Substantia nigra (tissue), 51 donors: ENCODE measurements at places on chromosomes 6 and 20.

GRCh38 chr6:157233156-157233555 lies 90.2 kb downstream of the TMEM242 start:
- no peak for DNase-seq

- no peak for DNase-seq
Observed at GRCh38 chr6:2798586-2799134, 33.5 kb downstream of the WRNIP1 start.

- no peak for DNase-seq
Observed at GRCh38 chr6:98633886-98634285, 200.5 kb upstream of the POU3F2 start.

DNA sequence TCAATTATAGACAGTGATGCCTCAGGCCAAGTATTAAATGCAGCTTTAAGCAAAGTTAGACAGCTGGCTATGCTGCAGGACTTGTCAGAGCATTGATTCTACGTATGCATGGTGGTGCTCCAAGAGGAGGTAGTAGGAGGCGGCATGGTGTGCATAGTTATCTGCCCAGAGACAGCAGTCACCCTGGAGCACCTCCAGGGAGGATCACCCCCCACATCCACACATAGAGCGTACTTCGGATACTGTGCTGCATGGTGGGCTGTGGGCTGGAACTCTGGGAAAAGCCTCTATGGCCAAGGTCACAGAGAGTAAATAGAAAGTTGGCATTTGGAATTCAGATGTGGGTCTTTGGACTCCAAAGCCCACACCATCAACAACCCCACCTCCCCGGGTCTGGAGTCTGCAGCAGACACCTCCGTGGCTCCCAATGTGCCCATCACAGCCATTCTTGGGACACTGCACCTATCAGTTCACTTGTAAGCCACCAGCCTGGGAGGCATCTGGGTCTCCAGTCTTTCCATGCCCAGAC lies 64.5 kb upstream of the STX16 start:
- DNase-seq = no peak

DNA sequence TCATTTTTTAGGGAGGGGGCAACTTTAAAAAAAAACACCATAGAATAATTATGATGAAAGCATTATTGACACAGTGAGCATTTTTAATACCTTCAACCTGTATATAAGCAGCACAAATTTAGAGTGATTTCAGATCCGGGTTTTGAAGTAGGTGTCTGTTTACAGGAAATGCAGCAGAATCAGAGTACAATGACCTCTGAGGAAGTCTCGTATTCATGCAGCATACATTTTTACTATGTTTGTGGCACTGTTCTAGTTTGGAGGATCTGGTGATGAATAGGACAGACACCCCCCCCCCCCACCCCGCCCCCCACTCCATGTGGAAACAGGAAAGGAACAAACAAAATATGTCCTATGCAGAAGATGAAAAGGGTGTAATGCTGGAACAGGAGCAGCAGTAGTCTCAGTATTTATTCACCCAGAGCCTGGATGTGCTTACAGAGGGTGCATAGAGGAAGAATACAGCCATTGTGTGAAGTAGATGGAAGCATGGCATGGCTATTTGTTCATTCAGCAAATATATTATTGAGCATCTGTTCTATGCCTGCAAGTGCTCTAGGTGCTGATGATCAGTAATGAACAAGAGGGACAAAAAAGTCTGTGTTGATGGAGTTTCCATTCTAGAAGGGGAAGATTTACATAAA lies 19.7 kb downstream of the VAPB start:
- no peak for DNase-seq

DNA sequence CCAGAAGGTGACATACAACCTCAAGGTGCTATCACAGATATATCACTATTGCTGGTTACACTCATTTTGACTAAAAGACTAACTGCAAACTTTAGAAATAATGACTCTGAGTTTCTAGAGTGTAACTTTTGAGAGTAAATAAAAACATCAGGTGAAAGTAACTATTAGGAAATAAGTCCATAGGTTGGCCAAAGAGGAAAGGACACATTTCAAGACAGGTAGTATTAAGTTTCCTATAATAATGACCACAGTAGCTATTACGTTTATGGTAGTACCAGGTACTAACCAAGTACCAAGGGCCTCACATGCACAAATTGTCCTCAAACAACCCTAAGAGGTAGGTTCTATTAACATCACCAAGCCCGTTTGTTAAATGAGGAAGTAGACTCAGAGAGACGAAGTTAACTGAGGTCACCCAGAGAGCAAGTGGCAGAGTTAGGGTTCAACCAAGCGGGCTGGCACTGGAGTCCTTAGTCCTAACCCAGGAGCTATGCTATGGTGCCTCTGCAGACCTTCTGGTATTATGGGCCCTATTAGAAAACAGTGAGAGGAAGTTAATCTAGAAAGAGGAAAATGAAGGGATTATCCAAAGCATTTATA lies 36.8 kb downstream of the HEBP2 start:
- no peak for DNase-seq

- DNase-seq = no peak
Observed at GRCh38 chr6:105769987-105770386, 316.1 kb upstream of the PRDM1 start.

DNA sequence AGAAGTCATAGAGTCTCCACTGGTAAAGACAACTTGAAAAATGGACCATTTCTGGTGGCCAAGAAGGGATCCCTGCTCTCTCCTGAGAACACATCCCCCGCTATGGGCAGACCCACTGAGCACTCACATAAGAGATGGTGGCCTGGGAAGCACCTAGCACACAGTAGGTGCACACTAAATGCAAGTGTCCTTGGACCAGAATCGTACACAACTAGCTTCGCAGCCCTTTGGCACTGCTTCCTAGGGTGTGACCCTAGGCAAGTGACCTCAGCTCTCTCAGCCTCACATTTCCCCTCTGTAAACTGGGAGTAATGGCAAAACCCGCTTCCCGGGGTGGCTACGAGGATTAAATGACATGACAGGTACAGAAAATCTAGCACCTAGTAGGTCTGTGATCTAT lies 35.1 kb downstream of the KCNB1 start:
- DNase-seq = no peak

DNA sequence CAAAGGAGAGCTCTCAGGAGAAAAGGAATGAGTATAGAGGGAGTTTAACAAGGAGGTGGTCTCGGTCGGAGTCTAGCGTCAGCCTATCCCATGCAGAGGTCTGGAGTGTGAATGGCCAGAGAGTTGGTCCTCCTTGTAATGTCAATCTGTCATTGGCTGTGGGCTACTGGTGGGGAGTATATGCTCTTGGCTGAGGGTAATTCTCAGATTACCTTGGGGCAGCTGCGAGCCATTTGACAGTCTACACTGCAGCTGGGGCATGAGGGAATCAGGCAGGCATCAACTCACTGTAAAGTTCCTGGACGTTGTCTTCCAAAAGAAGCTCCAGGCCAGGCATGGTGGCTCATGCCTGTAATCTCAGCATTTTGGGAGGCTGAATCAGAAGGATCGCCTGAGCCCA lies 48.1 kb downstream of the EBF4 start:
- no peak for DNase-seq

DNA sequence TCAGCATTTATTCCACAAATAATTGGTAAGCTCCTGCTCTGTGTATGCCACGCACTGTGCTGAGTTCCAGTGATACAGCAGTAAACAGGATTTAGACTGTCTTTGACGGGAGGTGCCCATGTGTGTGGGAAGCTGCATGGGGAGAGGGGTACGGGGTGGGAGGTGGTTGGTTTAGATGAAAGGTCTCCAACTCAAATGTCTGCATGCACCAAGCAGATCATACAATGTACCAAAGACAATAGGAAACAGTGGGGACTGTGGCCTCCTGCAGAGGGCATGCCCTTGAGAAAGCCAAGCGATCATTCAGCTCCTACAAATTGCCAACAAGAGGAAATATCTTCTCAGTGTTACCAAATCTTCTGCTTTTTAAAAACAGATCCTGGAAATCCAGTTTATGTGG lies 36.1 kb downstream of the SLC22A2 start:
- no peak for DNase-seq

DNA sequence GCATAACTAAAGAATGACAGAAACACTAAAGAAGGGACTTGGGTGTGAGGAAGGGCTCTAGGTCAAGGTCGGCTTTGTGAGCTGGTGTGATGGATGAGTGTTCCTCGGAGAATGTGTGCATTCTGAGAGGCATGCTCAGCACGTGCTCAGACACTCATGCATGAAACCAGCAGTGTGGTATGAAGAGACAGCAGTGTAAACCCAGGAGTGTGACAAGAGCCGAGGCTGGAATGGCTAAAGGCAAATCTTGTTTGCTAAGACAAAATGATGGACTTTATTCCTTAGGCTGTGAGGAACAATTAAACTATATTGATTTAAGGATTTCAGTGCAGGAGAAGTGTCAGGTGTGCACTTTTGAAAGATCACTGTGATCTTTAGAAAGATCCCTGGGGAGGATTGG lies 107.4 kb upstream of the MAP7 start:
- no peak for DNase-seq

DNA sequence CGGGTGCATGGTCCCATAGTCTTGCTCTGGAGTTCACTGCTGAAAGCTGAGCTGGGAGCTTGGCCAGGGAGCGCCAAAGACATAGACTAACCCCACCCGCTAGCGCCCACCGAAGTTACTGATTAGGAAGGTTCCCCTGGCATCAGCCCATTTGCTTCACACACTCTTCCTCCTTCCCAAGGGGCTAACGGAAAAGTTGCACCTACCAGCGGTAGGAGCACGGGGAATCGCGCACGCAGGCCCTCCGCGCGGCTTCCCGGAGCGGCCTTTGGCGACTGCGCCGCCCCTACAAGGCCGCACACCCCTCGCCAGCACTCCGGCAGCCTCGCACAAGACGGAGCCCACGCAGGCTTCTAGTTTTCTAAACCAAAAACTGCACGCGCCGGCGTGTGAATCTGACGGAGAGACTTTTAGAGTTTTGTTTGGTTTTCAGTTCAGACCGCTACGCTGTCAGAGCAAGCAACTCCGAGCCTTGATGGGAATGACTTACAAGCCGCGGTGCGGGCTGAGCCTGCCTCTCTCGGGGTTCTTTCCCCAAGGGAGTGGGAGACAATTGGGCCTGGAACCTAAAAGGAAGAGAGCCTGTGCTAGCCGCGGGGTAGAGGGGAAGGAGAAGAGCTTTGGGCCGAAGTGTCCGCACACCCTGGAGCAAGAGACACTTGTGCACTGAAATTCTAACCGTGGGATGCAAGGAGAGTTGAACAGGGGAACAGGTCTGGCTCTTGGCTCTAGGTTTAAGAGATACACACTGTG lies 891 bp upstream of the POU3F2 start:
- peak; percentile 45 for DNase-seq

- no peak for DNase-seq
Observed at GRCh38 chr6:49410564-49410963, 52.5 kb downstream of the MMUT start.

GRCh38 chr6:27863962-27864905 lies 48.0 kb downstream of the OR2B2 start:
- no peak for DNase-seq

DNA sequence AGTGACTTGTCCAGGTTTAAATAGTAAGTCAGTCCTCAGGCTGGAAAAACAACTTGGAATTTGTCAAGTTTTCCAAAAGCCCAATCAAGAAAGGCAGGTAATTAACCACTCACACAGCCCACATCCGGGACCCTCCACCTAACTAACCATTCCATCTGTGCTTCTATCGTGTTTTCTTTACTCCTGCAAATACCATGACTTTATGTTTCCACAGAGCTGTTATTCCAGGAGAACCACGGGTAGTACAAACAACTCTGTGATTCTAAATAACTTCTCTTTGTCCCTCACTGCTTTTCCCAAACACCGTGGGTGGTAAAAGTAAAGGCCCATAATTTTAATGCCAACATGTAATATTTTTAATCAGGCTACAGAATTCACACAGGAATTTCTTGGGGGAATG lies 49.6 kb upstream of the NT5E start:
- DNase-seq = no peak

GRCh38 chr20:507761-508332 lies 35.7 kb downstream of the CSNK2A1 start:
- DNase-seq = no peak

GRCh38 chr6:16659466-16660156 lies 101.6 kb downstream of the ATXN1 start:
- DNase-seq = no peak

DNA sequence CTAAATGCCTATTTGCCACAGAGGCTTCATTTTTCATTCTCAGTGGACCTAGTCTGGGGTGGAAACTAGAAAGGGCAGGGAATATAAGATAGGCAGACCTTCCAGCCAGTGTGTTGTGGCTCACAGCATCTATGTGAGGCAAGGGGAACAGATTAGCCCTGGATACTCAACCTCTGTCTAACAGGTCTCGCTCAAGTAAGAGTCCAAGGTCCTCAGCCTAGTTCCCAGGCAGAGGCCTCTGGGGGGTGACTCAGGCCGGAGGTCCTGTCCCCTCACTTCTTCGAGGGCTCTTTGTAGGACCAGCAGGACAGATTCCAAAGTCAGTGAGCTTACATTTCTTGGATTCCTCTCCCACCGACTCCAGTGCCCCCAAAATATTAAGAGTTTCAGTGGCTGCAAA lies 106.6 kb downstream of the ZMYND8 start:
- no peak for DNase-seq

GRCh38 chr20:652615-653109 lies 338 bp downstream of the SRXN1 start:
- no peak for DNase-seq

GRCh38 chr6:152201120-152201519 lies 393.6 kb downstream of the ESR1 start:
- no peak for DNase-seq

DNA sequence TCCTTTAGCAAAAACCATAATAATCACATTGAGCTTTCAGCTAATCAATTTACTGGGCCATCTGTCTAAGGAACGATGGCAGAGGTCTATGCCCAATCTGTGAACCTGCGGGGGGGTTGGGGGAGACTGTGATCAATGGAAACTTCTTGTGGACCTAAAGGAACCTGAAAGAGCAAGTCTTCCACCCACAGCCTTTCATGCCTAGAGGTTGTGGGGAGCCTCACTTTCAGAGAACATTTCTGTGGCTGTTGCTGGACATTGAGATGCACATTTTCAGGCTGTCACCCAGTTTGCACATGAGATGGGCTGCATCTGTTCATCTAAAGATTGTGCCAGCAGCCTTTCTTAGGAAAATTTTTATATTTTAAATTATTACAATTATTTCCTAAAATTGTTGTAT lies 310.0 kb upstream of the SPTLC3 start:
- DNase-seq = no peak

GRCh38 chr6:157034436-157035230 lies 257.5 kb downstream of the ARID1B start:
- DNase-seq = no peak

- DNase-seq = no peak
Observed at GRCh38 chr6:21305893-21306332, 287.6 kb upstream of the SOX4 start.

- DNase-seq = no peak
Observed at GRCh38 chr6:69617163-69617562, 179.6 kb downstream of the LMBRD1 start.
